ENCODE measurements at places on chromosomes 16 and 17.

- DNase-seq: no peak
Observed at GRCh38 chr17:74008196-74008595, 195.3 kb upstream of the RPL38 start.

DNA sequence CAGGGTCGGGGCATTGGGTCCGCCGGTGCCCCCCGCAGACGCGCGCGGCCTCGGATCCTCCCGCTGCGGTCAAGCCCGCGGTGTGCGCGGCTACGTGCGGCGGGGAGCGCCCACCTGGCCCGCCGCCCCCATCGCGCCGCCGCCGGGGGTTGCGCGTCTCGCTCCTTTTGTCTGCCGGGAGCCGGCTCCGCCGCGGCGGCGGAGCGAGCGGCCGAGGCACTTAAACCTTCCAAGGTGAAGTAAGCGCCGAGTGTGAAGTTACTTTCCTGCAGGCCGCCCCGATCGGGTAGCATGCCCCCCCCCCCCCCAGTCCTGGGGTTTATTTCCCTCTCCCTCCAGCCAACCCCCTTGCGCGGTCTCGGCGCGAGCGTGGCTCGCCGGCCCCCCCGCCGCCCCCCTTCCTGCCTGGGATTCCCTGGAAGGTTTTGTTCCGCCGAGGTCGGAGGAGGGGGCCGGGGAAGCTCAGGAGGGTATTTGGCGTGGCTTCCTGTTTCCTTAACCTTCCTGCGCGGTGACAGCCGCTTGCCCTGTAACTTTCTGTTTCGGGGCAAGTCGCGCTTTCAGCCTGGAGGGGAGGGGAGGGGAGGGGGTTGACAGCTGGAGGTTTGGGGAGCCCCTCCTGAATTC lies 56.6 kb upstream of the GSE1 start:
- DNase-seq: peak; percentile 71

DNA sequence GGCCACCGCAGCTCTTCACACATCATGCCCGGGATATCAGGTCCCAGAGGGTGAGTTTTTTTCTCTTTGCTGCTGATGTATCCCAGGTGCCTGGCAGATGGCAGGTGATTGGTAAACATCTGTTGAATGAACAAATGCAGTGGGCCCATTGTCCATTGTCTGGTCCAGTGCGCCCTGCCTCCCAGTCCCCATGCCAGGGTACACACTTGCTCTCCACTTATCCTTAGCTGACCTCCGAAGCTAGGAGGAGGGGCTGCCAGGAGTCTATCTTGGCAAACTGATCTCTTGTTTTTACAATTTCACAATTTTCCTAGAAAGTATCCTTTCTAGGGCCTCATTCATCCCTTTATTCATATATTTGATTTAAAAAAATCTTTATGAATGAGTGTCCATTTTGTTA lies 196.0 kb downstream of the RAB11FIP4 start:
- no peak for DNase-seq

DNA sequence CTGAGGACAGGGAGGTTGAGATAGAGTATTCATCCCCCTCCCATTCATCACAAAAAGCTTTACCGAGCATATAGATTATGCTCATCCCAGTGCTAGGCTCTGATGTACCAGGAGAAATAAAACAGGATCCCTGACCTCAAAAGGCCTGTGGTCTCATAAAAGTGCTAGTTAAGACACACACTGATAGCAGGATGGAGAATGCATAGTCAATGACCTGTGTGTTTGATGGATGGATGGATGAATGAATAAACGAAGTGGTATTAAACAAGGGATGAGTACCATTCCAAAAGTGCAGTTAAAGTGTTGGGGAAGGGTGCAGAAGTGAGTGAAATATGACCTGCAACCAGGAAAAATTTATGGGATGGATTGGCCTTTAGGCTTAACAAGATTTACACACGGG lies 133.9 kb upstream of the NUDT7 start:
- DNase-seq: no peak

- DNase-seq: no peak
Observed at GRCh38 chr17:32755045-32755805, 121.7 kb downstream of the MYO1D start.

- DNase-seq: no peak
Observed at GRCh38 chr16:710500-711075, 4.3 kb upstream of the METRN start.

DNA sequence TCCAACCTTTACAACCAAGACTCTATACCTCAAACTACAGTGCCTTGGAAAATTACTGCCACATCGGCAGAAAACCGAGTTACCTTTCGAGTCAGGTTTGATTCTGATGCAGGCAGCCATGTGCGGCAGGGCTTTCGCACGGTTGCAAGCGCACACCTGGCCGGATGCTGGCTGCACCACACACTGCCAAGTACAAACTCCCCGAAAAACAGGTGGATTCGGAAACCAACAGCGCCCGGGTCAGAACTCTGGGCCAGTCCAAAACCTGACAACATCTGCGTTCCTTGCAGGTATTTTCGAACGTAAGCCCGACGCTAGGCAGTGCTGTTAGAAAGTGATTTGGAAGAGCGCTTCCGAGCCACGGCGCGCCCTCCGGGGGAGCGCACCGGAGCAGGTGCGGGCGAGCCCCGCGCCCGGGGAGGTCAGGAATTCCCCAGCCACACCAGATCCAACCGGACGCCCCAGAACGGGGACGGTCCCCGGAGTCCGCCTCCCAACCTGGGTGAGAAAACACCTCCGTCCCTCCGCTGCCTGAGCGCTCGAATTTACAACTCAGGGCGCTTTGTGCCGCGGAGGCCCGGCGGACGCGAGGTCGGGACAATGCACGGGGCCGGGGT lies 1.2 kb downstream of the USP7 start:
- DNase-seq: peak; percentile 56

GRCh38 chr16:69727916-69728270 lies 1.5 kb upstream of the NQO1 start:
- no peak for DNase-seq

- DNase-seq: peak; percentile 62
Observed at GRCh38 chr16:11349599-11350276, 4.5 kb downstream of the RMI2 start.

DNA sequence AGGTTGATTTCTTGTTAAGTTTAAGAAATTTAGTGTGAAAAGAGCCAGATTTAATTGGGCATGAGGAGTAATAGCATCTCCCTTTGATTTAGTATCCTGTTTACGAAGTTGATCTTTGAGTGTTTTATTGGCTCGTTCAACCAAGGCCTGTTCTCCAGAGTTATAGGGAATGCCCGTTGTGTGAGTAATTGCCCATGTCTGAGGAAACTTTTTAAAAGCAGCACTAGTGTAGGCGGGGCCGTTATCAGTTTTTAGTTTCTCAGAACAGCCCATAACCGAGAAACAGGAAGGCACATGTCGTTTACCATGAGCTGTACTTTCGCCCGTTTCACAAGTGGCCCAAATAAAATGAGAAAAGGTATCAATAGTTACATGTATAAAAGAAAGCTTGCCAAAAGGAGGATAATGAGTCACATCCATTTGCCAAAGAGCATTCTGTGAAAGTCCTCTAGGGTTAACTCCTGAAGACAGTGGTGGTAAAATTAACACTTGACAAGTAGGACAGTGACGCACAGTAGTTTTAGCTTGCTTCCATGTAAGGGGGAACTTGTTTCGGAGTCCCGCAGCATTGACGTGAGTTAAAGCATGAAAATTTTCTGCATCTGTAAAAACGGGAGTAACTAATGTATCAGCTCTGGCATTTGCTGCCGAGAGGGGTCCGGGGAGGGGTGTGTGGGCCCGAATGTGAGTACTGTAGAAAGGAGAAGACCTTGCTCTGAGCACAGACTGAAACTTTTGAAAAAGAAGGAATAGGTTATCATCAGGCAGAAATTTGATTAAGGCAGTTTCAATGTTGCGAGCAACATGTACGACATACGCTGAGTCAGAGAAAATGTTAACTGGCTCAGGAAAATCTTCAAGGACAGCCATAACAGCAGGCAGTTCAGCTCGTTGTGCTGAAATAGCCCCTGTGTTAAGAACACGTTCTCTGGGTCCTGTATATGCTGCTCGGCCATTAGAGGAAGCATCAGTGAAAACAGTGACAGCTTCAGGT lies 18.5 kb upstream of the KCTD5 start:
- peak; percentile 49 for DNase-seq

GRCh38 chr17:64786337-64786736 lies 124.2 kb upstream of the SMURF2 start:
- DNase-seq: peak; percentile 78

GRCh38 chr16:22967521-22968095 lies 153.6 kb downstream of the HS3ST2 start:
- no peak for DNase-seq

DNA sequence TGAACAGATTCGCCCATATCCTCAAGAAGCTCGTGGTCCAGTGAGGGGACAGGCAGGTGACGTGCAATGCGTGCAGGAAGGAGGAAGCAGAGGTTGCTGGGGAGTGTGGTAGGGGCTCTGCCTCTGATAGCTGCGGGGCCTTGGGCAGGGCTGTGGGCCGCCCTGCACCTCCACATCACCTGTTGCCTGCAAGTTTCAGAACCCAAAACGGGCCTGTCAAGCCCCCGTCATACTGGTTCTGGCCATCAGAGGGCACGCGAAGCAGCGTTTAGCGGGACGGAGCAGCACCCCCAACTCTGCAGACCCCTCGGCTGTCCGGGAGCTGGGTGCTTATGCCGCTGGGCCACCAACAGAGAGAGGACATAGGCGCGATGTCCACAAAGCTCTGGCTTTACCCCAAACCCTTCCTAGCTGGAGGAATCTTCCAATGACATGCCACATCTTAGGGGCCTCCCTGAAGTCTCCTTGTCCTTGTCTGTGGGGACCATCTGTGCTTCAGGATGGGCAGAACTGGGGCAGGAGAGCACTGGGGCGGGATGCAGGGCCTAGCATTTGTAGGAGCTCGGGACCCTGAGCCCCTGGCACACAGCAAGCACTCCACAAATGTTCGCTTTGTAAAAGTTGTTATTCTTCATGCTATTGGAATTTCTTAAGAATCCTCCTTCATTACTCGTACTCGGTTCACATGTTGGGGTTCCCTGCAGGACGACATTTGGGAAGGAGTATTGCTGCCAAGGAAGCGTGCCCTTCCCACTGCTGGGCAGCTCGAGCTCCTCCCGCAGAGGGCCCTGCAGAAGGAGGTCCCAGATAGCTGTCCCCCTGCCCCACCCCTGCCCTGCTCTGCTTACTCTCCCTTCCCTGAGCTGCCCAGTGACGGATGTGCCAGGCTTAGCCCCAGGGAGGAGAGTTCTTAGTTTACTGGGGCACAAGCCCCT lies 64.3 kb downstream of the CNGB1 start:
- DNase-seq: no peak

DNA sequence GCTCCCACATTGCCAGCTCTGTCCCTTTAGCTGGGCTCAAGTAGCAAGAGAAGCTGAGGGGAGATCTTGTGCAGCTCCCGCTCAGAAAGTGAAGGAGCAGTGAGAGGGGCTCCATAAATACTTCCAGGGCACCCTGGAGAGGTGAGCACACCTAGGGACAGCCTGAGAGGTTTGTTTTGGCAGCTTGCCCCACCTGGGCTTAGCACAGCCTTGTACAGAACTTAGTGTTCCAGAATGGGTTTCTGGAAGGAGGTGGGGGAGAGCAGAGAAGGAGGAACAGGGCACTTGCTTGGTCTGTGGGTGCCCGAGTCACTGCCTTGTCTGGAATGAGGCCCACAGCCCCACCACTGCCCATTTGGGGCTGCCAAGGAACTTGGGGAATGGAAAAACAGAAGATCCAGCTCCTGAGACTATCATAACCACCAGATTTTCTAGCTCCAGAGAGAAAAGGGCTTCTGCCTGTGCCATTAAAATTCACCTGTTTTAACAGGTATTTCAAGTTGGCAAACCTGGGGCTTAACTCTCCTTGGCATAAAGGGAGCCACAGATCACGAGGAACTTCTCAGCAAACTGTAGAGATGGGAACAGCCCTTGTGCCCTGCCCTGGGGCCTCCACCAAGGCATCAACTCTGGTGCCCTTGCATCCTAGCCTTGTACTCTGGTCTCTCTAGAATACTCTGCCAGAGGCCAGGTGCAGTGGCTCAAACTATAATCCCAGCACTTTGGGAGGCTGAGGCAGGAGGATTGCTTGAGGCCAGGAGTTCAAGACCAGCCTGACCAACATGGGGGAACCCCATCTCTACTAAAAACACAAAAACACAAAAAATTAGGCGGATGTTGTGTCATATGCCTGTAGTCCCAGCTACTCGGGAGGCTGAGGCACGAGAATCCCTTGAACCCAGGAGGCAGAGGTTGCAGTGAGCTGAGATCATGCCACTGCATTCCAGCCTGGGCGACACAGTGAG lies 1.9 kb downstream of the PRR15L start:
- DNase-seq: peak; percentile 73

DNA sequence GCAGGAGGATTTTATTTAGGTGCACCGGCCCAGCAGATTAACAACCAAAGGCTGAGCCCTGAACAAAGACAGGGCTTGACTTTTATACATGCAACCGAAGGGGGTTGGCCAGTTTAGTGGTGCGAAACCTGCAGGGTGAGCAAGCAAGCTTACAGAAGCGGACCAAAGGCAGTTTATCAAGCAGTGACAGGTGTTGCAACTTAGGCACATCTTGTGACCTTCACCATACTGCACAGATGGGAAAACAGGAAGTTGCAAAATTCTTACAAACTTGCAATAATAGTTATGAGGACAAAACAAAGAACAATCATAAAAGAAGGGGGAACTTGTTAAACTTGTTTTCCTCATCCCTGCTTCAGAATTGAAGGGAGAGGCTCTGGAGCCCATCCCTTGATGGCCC lies 1265.1 kb downstream of the CDH8 start:
- no peak for DNase-seq

- no peak for DNase-seq
Observed at GRCh38 chr16:25855063-25855462, 163.3 kb downstream of the HS3ST4 start.

DNA sequence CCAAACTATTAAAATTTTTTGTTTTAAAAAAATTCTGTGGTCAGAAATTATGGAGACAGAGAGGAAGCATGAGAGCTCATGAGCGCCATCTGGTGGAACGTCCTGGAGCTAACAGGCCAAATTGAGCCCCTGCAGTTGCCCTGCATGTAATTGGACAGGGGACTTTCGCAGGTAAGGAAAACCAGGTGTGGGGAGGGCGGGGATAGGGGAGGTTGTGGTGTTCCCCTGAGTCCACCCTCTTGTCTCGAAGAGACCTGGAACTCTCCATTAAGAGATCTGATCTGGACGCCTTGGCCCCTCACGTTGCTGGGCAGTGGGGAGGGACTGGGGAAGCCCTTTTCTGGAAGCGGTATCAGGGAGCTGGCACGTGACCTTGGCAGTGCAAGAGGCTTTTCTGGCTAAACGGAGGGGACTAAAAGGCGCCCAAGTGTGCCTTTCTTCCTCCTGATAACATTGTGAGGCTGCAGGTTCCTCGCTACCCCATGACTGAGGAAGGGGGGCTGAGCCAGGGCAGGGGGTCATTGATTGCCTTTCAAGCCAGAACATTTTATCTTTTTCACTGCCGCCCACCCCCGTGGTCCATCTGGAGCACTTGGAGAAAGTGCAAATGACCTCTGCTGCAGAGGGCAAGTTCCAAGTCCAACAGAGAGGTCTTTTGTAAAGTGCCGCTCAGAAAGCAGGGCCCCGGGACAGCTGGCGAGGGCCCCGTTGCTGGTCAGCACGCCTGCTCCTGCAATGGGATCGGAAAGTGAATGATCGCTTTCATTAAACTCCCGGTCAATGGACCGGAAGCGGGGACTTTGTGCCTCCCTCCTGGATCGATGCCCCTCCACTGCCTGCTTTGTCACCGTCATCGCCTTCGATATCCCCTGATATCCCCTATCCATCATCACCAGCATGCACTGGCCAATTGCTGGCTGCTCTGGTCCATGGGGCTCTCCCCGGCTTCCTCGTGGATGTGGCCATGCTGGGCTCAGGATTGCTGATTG lies 18.4 kb downstream of the PDILT start:
- DNase-seq: peak; percentile 65

- no peak for DNase-seq
Observed at GRCh38 chr16:16086653-16087446, 136.4 kb downstream of the ABCC6 start.

GRCh38 chr17:61464130-61464842 lies 12.1 kb downstream of the TBX4 start:
- no peak for DNase-seq

Data from colonic mucosa (tissue), 4 donors.